ENCODE measurements at places on chromosomes 7 and 10.

GRCh38 chr7:153027210-153027609 is 267.7 kb downstream of the ACTR3B start:
- no peak for DNase-seq

- DNase-seq = peak; percentile 55
Measured at GRCh38 chr10:129962872-129963640, 1.0 kb downstream of the EBF3 start.

DNA sequence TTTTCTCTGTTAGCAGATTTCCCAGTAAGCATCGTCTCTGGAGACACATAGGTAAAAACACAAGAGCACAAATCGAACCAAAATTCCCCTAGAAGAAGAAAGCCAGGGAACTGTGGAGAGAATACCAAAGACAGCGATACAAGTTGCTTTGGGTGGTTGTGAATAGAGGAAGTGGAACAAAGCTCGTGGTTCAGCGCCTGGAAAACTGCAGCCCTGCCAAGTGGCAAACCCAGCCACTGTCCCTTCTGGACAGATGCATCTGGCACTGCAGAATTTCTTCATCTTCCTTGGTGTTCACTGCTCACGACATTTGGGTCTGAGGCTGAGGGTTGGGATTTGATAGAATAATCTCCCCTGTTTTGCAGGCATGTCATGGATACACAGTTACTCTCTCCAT is 733.8 kb downstream of the PARD3 start:
- DNase-seq = no peak

DNA sequence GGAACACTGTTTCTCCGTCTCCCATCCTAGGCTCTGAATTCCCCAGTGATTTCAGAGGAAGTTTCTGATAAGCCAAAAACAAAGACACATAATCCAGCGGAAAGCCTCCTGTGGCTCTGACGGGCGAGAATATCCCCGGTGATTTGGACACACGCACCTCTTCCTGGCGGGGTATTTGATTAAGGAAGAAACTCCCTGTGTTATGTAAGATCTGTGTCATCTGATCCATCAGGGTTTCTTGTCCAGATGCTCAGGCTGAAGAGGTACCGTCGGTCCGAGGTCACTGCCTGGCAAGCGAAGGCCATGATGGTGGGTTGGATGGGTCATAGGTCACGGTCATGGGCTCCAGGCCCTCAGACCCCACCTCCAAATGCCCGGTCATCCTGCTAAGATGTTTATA is 39.6 kb upstream of the DNAJB6 start:
- no peak for DNase-seq

GRCh38 chr10:125050383-125050782 is 108.5 kb downstream of the ZRANB1 start:
- DNase-seq = no peak

DNA sequence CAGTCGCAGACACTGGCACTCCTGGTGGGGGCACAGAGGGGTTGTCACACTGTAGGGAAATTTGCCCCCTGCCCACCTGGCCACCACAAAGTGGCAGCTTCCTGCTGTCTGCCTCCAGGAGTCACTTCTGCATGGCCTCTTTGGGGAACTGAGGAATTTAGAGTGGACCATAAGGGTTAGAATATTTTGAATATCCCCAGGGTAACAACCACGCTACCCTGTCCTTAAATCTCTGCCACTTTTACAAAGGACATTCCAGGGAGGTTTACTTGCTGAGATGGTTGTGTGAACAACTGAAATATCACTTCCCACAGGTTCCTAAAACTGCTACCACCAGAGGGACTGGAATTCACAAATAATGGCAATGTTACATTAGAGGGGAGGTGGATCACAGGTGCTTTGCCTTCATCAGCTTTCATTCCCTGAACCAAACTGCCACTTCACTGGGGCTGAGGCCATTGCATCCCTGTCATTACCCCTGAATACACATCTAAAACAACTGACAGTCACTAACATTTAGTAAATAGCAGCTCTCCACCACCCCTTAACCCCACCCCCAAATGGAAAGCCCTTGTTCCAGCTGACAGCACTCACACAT is 88.1 kb upstream of the IFRD1 start:
- no peak for DNase-seq

DNA sequence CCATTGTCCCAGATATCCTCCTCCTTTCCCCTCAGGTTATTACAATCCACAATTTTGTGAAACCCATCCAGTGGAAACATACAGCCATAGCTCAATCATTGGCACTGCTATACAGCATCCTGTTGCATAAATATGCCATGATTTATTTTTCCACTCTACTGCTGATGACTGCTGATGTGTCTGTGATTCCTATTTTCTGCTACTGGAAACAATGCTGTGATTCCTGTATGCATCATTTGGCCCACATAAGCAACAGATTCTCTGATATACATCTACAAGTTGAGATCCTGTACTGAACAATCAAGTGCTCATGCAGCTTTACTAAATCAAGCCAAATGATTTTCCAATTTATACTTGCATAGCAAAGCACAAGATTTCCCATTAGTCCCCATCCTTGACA is 39.6 kb downstream of the CUL2 start:
- no peak for DNase-seq

DNA sequence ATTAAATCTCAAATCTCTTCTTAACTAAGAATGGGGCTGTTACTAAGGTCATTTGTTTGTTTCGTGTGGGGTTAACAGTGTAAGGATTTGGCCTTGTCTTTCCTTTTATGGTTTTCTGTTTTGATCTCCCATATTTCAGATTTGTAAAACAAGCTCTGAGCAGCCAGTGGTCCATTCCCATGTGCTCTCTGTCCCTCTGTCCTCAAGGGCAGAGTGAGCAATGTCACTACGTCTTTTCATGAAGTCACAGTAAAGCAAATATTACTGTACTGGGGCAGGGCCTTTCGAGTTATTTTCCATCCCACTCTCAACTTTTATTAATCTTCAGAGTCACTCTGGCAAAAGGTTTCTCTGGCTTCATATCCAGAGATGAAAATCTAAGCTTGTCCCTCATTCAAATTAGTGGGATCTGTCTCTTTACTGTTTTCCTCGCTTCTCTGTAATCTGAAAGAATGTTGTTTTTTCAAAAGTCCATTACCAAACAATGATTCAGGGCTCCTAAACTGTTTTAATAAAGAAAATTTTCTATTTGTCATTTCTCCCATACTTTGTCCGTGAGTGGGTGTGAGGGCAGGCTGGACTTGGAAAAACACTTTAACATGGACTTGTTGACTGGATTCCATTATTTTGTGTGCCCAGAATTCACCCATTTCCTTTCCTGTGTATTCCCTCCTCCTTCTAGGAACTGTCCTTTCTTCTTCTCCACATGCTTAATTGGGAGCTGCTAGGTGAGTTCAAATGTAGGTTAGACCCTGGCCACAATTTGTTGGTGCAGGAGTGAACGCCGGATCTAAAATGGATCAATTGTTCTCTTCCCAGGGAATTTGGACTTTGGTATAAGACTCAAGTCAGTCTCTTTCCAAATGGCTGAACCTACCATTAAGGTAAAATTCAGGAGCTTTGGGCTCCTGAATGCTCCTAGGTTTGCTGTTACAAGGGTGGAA is 42.1 kb upstream of the NAMPT start:
- peak; percentile 52 for DNase-seq

GRCh38 chr7:81774551-81774950 is 4.7 kb upstream of the HGF start:
- no peak for DNase-seq

- DNase-seq = peak; percentile 25
Measured at GRCh38 chr10:12605580-12606405, 256.4 kb downstream of the CAMK1D start.

GRCh38 chr7:5177060-5177459 is 13.0 kb upstream of the WIPI2 start:
- peak; percentile 90 for DNase-seq

DNA sequence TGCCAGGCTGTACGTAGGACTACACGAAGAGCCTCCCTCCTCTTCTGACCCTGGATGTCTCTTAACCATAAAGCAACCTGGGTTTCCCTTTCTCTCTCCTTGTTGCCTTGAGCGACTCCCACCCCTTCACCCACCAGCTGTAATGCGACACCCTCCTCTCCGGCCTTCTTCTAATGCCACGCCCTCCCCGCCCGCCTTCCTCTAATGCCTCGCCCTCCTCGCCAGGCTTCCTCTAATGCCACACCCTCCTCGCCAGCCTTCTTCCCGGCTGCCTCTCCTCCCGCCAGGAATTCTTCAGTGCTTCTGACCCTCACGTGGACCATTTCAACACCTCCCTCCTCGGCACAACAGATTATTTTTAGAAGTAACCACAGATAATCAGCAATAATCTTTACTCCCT is 348.5 kb upstream of the SHH start:
- DNase-seq = no peak

GRCh38 chr7:103632005-103632639 is 186.1 kb upstream of the SLC26A5 start:
- DNase-seq = peak; percentile 34

GRCh38 chr10:49761789-49762565 is at the start of gene OGDHL:
TSS of gene OGDHL (minus strand) at chr10:49762323. CDS start at chr10:49758592, 3,731 bp downstream.
- peak; percentile 38 for DNase-seq

DNA sequence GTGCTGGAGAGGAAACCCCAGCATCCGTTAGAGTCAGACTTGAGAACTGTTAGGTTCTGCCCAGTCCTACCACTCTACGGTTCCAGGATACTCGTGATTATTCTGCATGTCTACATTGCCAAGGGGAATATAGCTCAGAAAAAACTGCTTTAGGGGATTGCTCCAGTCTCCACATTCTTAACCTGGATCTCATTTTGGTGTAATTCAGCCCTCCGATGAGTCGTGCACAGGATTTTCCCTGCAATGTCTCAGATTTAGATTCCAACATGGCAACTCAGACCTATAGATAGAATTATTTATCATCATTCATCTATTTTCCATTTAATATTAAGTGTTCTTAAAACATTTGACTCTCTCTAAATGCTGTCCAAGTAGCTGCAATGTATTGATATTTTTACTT is 121.1 kb upstream of the ZEB1 start:
- no peak for DNase-seq

DNA sequence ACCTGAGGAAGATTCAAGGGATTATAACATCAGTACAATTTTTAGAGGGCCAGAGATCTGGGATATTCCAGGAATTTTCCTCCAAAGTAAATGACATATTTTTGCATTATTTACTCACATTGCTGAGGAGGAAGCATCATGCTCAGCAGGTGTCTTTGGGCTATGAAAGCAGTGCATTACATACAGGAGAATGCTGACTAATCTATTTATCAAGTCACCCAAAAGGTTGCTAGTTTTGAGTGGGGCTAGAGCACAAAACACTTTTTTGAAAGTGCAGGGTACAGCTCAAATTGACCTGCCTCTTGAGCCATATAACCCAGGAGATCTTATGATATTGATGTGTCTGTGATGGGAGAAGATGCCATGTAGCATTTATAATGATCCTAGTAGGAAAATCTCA is 603.1 kb downstream of the POM121L12 start:
- DNase-seq = no peak

Data from cardiac fibroblast (primary cell).